Inflammatory macrophage (primary cell): ENCODE measurements at places on chromosomes 12 and 14.

DNA sequence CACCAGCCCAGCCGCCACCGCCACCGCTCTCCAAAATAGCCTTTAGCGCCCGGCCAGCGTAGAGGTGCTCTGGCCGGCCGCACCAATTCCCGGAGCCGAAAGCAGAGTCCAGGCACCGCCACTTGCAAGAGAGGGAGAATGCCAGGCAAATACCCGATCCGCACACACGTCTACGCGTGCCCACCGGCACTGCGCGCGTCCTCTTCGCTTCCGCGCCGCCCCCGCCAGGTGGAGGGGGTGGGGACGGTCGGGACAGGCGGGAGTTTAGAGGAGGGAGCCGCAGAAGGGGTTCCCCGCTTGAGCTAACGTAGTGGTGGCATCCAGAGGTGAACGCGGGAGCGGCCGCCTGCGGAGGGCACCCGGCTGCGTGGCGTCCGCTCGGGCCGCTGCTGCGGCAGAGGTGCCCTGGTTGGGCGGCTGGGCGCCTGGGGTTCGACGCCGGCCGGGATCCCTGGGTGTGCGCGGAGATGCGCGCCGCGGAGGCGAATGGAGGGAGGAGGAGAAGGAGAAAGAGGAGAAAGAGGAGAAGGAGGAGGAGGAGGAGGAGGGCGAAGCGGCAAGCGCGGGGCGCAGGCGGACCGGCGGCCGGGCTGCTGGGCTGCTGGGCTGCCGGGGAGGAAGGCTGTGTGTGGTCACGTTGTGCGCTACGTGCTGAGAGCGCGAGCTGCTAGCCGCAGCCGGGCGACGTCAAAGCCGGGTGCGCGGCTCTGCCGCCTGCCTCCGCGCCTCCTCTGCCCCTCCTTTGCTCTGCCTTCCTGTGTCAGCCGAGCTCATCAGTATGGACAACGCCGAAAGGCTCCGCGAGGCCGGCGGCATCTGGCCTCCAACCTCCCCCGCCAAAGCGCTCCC lies at the start of gene MDGA2:
MDGA2 (minus strand) TSS at position 140 of the 849 bp plus-strand sequence.
- no peak for DNase-seq

- DNase-seq, result no peak
Measured at GRCh38 chr12:97977870-97978405, 515.3 kb downstream of the RMST start.

DNA sequence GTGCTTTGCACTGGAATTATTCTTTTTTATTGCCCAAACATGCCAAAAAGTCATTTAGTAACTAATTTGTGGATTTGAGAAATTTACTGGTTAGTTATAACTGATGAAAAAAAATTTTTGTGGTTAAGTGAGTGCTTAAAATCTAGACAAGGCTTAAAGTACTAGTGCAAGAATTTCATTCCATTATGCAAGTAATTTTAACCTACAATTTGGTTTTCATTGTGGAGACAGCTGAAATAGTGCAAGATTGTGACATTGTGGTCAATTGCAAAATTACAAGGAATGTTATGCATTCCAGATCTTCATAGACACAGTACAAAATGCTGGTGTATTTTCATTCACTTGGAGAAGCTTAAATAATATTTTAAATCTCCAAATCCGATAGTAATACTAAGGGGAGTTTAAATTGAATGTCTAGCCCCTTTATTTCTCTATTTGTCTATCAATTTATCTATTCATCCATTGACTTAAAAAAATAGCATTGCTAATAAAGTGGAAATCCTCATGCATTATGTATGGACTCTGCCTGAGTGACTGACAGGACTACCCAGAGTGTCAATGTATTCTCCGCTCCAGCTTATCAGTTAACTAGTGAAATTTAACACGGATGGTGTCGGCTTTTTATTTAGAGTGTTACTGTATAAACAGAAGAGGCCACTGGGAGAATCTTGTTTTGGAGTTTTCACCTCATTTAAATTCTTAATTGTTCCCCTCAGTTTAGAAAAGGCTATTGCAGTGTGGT lies 125.9 kb downstream of the ALX1 start:
- DNase-seq, result no peak

- peak; percentile 59 for DNase-seq
Measured at GRCh38 chr14:96762650-96763049, 34.5 kb upstream of the VRK1 start.

DNA sequence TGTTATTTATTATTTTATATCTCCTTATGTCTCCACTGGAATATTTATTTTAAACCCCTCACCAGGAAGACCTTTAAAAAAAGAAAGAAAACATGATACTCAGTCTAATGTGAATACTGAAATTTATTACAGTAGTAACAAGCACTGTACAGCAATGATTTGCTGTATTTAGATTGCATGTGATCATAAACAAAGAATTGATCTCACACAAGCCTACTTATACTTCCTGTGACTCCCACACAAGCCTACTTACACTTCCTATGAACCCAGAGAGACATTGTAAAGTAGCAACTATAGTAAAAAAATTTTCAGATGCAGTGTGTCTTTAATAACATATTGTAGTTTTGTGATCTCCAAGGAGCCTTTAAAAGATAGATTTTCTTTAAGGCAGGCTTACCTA lies 142.7 kb upstream of the SYT1 start:
- peak; percentile 8 for DNase-seq

DNA sequence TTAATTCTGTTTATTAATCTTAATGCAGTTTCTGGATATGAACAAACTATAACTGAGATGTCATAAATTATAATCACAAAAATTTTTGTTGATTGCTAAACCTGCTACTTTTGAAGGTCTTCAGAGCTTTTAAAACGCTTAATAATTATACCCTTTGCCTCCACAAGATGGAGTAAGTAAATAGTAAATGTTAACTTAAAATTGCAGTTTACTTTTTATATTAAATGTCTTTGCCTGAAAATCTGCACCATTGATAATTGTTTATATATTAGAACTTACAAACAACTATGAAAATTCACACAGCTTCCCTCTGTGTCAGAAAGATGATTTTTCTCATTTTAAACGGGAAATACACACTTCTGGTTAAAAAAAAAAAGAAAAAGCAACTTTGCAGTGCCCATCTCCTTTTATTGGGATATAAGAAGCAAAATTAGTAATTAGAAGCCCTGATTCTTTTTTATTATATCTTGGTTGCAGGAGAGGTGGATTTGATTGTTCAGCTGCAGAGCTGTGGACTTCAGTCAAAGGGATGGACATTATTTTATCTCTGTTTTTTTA lies 35.6 kb downstream of the SCFD1 start:
- DNase-seq, result no peak

DNA sequence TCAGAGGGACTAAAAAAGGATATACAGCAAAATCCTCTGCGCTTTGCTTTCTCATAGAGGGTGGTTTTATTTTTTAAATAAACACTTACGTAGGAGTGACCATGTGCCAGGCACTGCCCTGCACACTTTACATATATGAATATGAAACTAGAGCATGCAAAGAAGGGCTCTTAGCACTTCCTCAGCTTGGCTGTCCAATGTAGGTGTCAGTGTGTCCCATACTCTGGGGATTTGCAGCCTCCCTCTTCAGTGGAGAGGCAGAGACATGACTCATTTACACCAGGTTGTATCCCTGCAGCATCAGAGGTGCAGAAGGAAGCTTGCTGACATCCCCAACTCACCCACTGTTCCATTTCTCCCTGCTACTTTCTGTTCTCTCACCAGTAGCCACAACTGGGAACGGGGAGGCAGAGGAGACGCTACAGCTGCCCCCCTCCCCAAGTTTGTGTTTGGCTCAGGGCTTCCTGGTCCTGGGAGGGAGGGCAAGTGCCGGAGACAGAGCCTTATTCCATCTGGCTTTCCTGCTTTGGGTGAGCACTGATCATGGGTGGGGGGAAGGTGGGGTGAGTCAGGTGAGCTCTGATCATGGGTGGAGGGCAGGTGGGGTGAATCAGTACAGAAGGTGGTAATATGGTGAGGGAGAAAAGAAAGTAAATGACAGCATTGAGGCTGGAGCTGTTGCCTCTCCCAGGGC lies 4.9 kb upstream of the KRT5 start:
- no peak for DNase-seq
